ENCODE measurements at places on chromosomes 13 and 19. TPM values are rescaled to one million over a fixed set of nuclear protein-coding genes. Genes with fewer than 3 reads are reported as not detected.

- no peak for DNase-seq
These were observed 6.3 kb upstream of the GRIN3B start for GRCh38 chr19:993831-994393.

Gene FGF22
- 0.28 TPM for polyA plus RNA-seq

Gene ZNF541
- 0.12 TPM for polyA plus RNA-seq

Gene AMH
- polyA plus RNA-seq = 8.1 TPM

Gene NLRP4
- not detected for polyA plus RNA-seq

Gene PLK5
- polyA plus RNA-seq = 0.30 TPM

Gene GCDH
- 30.4 TPM for polyA plus RNA-seq

Gene KCTD4
- polyA plus RNA-seq = not detected

DNA sequence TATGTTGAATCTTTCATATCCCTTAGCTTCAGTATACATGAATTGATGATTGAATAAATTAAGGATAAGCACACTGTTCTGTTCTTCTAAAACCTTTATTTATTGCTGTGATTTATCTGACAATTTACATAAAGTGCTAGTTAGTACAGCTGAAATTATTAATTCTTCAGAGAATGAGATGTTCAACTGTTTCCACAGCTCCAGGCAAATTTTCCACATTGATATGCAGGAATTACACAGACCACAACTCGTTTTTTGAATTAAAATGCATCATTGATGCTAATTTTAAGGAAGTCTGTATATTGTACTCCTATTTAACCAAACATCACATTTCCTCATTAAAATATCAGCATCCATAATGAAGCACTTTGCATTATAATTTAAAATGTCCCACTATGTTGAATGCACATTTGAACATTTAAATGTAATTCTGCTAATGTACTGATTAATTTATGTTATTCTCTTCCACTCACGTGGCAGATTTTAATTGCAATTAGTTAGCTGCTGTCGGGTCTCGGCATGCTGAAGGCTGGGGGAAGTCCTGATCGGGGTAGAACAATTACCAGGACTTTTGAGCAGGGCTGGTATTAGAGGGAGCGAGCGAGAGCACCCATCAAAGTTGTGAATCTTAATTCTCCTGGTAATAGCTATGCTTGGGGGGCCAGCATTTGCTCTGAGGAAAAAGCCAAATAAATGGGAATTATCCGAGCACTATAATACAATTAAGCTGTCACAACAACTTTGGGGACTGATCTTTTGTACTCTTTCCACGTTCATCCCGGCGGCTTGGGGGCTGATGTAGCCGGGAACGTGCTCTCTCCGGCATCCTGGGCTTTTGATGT lies 136.7 kb upstream of the TMTC4 start:
- DNase-seq = no peak

Gene DOCK9
- polyA plus RNA-seq = 97.1 TPM

- DNase-seq = no peak
These were observed 80.3 kb upstream of the KLHL1 start for GRCh38 chr13:70188567-70188966.

GRCh38 chr13:26989261-26989956 lies 182.2 kb downstream of the USP12 start:
- DNase-seq = no peak

- no peak for DNase-seq
These were observed 31.8 kb upstream of the SPART start for GRCh38 chr13:36377826-36378468.

Gene UBE2L5
- polyA plus RNA-seq = 0.28 TPM

Gene NALCN
- 0.14 TPM for polyA plus RNA-seq

Gene ZNF497
- 2.4 TPM for polyA plus RNA-seq

DNA sequence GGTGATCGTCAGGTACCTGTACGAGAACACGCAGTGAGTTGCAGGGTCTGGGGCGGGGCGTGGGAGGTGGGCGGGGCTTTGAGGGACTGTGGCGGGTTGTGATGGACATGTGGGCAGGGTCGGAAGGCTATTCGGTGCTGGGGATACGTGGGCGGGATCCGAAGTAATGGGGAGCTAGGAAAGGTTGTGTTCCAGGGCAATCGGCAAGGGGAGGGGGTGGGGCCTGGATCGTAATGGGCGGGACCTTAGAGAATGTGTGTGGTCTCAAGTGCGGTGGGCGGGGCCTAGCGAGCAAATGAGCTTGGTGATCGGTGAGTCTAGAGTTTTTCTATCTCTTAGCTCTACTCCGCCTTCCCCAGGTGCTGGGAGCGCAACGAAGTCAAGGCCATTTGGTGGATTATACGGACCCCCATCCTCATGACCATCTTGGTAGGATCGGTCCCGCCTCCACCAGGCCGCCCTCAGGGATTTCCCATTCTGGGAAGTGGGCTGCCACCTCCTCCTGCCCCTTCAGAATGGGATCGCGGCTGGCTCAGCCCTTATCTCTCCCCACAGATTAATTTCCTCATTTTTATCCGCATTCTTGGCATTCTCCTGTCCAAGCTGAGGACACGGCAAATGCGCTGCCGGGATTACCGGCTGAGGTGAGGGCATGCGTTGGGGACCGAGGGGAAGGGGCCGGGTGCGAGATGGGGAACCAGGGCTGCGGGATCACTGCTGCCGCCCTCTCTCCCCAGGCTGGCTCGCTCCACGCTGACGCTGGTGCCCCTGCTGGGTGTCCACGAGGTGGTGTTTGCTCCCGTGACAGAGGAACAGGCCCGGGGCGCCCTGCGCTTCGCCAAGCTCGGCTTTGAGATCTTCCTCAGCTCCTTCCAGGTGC lies 9.6 kb downstream of the GIPR start:
- DNase-seq = no peak

GRCh38 chr19:34734537-34735103 lies 577 bp downstream of the ZNF181 start:
- DNase-seq = no peak

- no peak for DNase-seq
These were observed 3.1 kb upstream of the ZNF471 start for GRCh38 chr19:56504581-56504980.

DNA sequence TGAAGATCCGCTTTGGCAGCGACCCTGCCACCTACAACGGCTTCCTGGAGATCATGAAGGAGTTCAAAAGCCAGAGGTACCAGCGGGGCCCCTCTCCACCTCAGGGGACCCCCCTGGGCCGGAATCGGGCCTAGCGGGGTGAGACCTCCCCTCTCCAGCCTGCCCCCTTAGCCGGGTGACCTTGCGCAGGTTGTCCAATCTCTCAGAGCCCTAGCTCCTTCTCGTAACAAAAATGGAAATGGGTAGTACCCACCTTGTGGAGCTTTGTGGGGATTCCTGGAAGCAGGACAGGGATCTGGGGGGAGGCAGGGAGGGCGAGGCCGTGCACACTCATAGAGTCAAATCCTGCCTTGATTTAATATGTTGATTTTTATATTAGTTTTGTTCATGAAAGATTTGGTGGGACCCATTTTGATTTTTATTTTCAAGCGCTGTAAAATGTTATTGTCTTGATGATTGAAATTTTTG lies 658 bp downstream of the SIN3B start:
- DNase-seq = no peak

Gene PSG1
- polyA plus RNA-seq = not detected

Measured in hindlimb muscle (tissue), 1 donor.